ENCODE measurements at places on chromosomes 16 and 17.
A peak's percentile ranks its signal among the peaks of the same experiment; 100 is the strongest.

DNA sequence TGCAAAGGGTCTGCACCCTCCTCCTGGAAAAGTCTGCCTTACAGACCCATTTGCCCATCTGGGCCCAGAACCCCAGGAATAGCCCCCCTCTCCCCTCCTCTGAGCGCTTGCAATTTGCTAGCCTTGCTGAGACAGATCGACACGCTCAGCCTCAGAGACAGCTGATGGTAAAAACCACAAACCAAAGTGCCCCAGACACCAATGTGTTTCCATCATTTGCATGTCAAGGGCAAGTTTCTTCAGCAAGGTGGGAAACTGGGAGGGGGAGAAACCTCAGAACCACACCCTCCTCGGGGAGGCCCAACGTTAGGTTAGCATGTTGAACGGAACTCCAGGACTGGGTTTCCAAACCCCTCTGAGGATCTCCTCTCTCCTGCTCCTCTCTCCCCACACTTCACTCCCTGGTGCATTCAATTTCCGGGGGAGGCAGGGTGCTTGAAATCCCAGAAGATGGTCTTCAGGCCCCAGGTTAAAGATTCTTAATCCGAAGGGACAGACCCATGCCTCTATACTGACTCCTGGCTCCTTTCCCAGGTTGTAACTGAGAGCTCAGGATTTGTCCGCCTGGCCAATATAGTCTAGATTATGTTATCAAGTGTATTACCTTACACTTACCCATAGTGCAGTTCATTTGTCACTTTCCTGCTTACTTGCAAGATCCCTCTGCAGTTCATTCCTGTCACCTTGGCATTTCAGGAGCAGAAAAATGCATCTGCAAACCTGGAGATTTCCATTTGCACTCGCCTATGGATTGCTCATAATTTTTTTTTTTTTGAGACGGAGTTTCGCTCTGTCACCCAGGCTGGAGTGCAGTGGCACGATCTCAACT is 1.3 kb upstream of the CUEDC1 start:
- no peak for DNase-seq

DNA sequence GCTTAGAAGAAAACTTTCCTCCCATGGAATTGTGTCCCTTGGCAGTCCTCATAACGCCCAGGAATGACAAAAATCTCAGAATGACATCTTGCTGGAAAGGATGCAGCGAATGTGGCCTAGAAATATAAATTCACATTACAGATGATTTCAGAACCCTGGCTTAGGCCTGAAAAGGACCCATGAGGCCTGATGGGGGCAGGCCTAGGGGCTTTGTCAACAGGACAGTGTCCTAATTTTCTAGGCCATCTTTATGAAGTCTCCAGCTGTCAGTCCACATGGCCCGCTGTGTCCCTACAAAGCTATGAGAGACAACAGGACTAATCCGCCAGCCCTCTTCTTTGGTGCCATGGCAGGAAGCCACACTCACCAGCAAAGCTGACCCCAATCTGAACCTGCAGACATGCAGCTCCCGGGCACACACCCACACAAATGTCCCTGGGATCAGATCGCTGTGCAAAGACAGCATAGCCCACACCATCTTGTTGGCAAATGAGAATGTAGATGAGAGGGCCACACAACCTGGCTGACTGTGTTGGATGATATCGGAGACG is 40.4 kb upstream of the DNAH17 start:
- DNase-seq: no peak

DNA sequence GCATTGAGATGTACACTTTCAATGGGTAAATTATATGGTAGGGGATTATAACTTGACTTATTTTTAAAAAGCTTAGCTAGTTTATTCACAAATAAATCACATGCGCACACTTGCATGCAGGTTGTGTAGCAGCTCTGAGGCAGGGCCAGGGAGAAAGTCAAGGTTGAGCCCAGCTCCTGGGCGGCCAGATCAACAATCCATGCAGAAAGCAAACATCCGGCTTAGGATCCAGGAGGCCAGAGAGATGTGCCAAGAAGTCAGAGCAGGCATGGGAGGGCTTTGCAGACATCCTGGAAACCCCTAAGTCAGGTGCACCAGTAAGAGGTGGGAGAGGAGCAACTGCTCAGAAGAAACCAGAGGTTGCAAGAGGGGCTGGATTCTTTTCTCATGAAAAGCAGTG is 186.5 kb downstream of the AXIN2 start:
- no peak for DNase-seq

DNA sequence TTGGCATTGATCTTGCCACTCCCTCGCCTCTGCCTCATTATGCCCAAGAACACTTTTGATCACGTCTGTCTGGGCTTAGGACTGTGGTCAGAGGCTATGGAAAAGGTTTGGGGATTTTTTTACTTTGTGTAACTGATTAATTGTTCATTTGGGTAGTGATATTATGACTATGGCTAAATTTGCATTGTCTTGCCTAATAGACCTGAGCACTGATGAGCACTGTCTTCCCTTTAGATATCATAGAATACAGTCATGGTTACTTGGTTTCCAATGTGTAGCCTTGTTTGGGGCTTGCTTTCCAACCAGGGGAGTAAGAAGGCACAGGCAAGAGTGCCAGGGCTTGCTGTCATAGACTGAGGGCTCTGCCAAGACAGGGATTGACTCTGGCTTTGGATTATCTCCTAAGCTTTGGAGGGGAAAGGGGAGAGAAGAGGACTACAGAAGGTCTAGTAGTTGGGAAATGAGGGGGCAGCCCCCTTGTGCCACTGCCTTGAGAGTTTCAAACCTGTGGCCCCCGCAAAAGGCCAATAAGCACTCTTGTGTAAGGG is 13.7 kb downstream of the LIMD2 start:
- DNase-seq: no peak

GRCh38 chr17:62309396-62309795 is 71.0 kb upstream of the EFCAB3 start:
- DNase-seq: no peak

- no peak for DNase-seq
Observed at GRCh38 chr16:65950211-65950610, 416.3 kb upstream of the CDH5 start.

- no peak for DNase-seq
Observed at GRCh38 chr17:64689106-64689505, 27.0 kb upstream of the SMURF2 start.

DNA sequence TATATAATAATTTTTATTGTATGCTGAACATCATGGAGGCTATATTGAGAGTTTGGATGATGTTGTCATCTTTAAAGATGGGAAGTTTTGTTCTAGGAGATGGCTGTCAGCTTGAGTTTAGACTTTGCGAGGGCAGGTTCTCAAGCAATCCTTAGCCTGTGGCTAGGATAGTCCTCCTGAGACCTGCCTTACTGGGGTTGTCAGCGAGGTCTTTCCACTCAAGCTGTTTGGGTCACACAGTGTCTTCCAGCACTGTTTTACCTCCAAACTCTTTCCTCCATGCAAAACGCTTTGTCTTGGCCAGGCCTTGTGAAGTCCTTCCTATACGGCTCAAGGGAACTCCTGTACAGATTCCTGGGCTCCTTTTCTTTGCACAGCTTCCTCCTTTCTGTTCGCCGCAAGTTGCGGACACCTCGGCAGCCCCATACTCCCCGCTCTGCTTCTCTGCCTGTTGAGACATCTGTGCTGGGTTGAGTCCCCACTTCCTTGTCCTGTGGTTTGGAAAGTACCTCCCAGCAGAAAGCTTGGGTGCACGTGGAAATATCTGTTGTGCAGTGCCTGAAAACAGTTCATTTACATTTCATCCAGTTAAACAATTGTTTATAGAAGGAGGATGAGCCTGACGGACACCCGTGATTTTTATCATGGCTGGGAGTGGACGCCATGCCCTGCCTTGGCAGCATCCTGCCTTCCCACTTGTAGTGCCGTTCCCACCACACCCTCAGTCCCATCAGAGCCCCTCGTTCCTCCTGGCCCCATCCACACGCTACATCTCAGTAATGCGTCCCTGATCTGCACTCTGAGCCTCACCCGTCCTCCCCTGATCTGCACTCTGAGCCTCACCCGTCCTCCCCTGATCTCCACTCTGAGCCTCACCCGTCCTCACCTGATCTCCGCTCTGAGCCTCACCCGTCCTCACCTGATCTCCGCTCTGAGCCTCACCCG is 55.0 kb upstream of the CBFA2T3 start:
- no peak for DNase-seq

GRCh38 chr17:68457168-68457538 is at the start of gene WIPI1:
WIPI1 (minus strand) TSS chr17:68457496; CDS start chr17:68457421, 75 bp downstream.
- no peak for DNase-seq

GRCh38 chr16:86510465-86511261 is at the start of gene FOXF1:
FOXF1 (plus strand) TSS chr16:86510527; CDS start chr16:86510570, 43 bp downstream.
- DNase-seq: no peak

GRCh38 chr16:71893888-71894228 is 1.5 kb upstream of the IST1 start:
- DNase-seq: no peak

DNA sequence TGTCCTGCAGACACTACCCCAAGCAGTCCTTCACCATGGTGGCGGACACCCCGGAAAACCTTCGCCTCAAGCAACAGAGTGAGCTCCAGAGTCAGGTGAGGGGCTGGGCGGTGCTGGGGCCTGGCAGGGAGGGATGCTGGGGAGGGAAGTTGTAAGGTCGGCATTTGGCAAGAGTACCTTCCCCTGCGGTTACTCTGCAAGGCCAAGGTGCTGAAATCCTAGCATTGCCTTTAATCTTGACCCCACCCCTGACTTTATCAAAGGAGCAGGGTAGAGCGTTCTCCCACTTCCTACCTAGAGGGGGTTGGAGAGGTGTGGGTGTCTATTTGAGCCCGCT is 20.5 kb downstream of the LASP1 start:
- no peak for DNase-seq

DNA sequence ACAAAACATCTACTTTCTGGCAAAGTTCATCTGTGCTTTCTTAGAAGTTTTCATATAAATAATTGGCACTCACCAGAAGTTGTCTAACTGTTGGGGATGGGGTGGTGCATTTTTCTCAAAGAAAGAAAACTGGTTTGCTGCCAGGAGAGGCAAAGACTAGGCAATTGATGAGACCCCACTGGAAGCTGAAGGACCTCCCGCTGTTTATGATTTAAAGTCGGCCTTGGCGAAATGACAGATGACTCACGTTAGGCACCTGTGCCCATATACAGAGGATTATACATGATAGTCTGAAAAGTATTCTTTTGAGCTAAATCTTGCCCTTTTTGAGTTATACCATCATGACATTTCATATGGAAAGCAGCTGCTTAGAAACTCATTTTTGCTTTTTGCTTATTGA is 193.0 kb upstream of the ZFHX3 start:
- DNase-seq: no peak

DNA sequence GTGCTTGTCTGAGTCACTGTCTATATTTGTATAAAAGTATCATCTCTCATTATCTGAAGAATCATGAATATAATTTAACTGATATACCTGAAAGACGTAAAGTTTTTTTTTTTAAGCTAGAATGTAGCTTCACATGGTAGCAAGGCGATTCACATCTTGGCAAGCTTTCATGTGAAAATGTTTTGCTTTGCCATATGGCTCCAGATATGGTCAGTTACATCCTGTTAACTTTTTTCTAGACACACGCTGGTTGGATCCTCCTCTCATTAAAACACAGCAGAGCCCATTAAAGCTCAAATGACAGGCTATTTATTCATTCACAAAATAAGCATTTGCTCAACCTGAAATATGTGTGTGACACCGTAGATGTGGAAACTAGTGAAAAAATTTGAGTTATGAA is 412.8 kb downstream of the KIF2B start:
- no peak for DNase-seq

DNA sequence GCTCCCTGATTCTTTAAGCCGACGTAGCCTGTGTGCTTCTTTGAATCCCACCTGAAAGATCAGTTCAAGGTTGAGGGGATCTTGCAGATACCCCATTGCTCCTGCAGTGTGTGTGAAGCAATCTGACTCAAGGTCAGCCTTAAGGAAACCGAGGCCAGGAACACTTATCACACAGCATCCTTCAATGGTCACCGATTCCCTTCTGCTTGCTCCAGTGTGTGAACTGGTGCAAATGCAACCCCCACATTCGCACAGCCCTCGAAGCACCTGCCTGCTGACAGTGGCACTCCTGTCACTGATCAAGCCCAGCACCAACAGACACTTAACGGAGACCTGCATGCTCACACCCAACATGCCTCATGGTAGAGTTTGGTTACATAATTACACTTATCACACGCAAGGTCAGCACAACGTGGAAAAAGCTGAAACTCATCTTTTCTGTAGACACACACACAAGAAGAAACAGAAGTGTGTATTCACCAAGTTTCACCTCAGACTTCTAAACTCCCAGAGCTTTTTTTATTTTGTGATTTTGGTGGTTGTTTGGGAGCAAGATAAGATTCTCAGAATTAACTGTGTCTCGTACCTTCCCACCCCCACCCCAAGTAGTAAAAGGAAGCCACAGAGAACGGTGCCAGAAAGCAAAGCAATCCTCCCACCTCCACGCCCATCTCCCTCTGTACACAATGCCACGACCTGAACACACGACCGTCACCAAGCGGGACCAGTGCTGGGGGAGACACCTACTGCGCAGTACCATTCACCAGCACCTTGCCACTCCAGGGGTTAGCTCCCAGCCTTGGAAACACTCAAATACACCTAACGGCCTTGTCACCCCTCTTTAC is 37.2 kb downstream of the LITAFD start:
- no peak for DNase-seq

DNA sequence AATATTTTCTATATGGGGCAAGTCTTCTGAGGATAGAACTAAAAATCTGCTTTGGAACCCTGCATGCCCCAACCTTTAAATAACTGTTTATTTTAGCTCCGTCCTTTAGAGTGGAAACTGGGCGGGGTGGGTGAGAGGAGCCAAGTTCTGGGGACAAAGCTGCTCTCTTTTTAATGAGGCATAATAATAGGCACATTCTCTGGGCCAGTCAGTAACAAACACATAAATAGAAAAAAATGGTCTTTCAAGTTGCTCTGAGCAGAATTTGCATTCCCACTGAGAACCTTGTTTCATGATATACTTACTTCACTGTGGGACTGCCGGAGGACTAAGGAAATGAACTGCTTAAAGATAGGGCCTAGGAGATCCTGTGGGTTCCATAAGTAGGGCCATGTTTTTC is 51.5 kb downstream of the KNOP1 start:
- no peak for DNase-seq

- peak; percentile 38 for DNase-seq
Observed at GRCh38 chr17:9226794-9227135, 205.5 kb downstream of the NTN1 start.

DNA sequence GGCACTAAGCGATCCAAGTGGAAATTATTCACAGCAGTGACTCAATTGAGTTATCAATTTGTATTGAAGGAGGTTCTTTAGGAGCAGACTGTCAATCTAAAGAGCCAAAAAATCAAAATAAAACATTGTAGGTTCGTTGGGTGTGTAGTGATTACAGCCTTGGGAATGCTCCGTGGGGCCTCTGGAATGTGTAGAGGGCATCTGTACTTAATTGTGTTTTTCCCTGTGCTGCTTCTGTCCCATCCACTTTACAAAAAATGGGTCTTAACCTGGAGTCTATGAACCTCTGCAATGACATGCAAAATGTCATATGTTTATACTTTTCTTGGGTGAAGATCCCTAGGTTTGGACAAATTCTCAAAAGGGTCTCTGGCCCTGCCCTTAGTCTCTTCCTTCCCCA is 215.1 kb downstream of the CCDC182 start:
- DNase-seq: no peak
